ENCODE measurements at places on chromosomes 5 and 9.

GRCh38 chr5:136036293-136036911 is 7.6 kb downstream of the TGFBI start:
- DNase-seq: no peak

- no peak for DNase-seq
Observed at GRCh38 chr9:136023410-136024225, 62.4 kb upstream of the UBAC1 start.

DNA sequence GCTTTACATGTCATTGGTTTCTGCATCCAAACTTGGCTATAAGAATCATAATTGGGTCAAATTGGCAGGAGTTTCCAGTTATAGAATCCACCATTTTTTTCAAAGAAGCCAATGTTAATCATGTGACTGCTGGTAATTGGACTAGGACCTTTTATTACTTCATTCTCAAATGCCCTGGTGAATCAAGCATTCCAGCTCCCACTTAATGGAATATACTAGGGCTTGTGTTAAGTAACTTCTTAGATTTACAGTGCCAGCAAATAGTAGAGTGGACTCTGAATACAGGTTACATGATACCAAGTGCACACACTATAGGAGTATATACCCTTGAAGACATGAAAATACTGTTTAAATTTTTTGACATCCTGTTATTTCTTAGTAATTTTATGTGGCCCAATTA is 96.7 kb downstream of the NUDT12 start:
- no peak for DNase-seq

DNA sequence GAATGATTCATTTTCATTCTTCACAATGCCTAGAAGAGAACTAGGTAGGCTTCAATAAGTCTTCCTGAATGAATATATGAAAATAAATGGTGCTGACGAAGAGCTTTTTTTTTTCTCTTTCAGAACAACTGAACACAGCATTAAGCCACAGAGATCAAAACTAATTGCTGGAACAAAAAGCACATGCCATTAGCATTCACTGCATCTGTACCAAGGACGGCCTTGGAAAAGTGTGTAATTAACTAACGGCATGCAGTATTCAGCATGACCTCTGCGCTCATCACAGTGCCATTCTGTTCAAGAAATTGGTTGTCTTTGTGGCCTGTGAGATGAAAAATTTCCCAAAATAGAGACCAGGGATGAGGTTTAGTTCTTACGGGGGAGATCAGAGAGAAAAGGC is 99.3 kb downstream of the NUDT12 start:
- DNase-seq: no peak

- peak; percentile 14 for DNase-seq
Observed at GRCh38 chr5:174311531-174312269, 266.2 kb downstream of the NSG2 start.

DNA sequence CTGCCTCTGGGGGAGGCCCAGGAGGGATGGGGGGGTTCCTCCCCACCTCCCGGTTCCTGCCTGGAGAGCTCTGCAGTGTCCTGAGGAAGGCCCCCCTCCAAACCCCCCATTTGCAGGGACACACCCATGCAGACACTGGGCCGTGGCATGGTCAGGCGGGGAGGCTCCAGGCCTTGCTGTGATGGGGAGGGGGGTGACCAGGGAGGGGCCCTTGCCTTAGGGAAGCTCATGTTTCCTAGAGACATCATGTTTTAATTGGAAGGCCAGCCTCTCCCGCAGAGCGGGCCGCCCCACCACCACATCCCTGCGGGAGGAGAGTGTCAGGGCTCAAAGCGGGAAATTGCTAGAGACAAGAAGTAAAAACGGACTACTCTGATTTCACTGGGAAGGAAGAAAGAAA is 12.0 kb downstream of the PRRX2 start:
- DNase-seq: no peak

DNA sequence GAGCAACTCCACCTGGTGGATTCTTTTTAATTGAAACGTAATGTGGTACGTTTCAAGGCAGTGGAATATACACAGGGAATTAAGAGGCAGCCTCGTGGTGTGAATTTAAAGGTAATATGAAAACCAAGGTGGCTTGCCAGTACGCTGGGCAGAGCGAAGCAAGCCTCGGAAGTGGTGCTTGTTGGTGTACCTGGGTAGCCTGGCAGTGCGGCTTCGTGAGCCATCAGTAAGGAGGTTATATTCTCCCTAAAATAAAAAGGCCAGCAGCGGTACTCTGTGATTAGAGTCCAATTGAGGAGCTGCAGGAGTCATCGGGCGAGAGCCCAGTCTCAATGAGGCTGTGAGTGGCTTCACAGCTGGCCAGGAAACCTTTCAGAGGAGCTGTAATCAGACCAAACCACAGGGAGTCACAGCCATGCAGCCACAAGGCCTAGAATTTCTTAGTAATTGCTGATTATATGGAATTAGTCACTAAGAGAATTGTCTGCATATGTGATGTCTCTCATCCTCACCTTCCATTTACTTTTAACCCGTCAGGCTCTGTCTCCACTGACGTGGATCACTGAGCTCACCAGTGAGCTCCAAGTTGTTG is 57.7 kb downstream of the DCP2 start:
- no peak for DNase-seq

DNA sequence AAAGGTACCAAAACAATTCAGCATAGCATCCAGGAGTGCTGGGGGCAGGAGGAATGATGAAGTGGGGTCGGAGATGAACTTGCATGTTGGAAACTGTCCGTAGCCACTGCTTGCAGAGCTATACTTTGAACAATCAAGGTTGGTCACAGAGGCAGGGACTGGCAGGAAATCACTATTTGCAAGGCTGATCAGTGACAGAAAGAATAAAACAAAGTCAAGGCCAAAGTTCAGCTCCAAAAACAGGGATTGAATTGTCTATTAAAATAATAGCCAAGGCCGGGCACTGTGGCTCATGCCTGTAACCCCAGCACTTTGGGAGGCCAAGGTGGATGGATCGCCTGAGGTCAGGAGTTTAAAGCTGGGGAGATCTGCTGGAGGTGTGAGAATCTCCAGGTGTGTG is 18.7 kb upstream of the SPRY4 start:
- no peak for DNase-seq

- DNase-seq: no peak
Observed at GRCh38 chr5:6631441-6631840, 1.4 kb downstream of the NSUN2 start.

GRCh38 chr5:169003721-169004541 is 297.0 kb downstream of the SLIT3 start:
- no peak for DNase-seq

GRCh38 chr5:127409921-127410675 is 107.3 kb upstream of the PRRC1 start:
- DNase-seq: no peak

GRCh38 chr5:92147266-92147665 is 764.1 kb upstream of the ARRDC3 start:
- no peak for DNase-seq

GRCh38 chr5:157030692-157031091 is 28.2 kb downstream of the HAVCR1 start:
- no peak for DNase-seq

GRCh38 chr5:89817841-89818240 is 591.7 kb downstream of the CETN3 start:
- no peak for DNase-seq

- DNase-seq: peak; percentile 96
Observed at GRCh38 chr5:131496400-131496713, 138.7 kb downstream of the RAPGEF6 start.

DNA sequence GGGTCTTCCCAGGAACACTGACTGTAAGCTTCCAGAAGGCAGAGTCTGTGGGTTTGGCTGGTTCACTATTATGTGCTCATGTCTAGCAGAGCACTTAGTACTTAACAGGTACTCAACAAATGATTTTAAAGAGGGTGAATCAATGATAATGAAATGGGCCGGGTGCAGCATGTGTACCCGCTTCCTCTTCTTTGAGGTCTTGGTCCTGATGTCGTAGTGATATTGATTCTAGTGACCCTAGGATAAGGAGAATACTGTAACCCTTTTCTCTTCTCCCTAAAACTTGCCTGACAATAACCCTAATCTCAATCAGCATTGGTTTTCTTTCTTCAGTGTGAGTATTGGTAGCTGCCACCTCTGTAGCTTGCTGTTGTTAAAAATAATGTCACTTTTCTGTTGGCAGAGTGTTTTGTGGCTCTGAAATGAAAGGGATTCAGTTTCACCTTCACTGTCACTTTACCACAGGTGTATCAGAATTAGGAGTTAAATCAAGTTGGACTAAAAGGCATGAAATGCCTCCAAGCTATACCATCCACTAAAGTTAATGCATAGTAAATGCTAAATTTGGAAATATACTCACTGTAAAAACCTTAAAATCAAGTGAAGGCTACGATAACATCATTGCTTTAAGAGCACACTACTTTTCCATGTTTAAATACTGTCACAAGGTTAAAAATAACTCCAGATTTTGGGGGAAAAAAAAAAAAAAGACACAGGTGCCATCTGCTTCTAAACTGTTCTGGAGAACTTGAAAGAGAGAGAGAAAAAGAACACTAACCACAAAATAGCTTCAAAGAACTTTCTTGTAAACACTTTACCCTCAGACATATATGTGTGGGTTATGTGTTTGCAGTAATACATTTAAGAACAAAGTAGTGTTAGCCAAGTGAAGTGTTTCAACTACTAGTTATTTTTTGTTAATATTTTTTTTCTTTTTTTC is 6.0 kb downstream of the CAMK4 start:
- no peak for DNase-seq

DNA sequence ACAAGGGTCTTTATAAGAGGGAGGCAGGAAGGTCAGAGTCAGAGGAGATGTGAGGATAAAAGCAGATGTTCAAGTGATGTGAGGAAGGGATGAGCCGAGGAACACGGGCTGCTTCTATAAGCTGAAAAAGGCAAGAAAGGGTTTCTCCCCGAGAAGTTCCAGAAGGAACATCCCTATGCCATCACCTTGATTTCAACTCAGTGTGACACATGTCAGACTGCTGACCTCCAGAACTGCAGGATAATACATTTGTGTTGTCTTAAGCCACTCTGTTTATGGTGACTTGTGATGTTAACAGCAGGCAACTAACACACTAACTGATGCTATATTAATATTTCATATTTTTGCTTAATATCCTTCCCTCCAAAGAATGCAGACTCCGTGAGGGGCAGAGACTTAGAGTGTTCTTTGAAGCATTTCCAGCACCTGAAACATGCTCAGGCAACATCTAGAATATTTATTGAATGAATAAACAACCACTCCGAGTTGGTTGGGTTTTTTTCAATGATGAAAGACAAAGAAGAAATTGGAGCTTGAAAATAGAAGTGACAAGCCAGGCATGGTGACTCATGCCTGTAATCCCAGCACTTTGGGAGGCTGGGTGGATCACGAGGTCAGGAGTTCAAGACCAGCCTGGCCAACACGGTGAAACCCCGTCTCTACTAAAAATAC is 77.6 kb upstream of the ADRA1B start:
- no peak for DNase-seq

- DNase-seq: no peak
Observed at GRCh38 chr5:57476601-57477056, 6.0 kb downstream of the ACTBL2 start.

GRCh38 chr5:170743876-170744212 is 39.7 kb upstream of the GABRP start:
- no peak for DNase-seq

DNA sequence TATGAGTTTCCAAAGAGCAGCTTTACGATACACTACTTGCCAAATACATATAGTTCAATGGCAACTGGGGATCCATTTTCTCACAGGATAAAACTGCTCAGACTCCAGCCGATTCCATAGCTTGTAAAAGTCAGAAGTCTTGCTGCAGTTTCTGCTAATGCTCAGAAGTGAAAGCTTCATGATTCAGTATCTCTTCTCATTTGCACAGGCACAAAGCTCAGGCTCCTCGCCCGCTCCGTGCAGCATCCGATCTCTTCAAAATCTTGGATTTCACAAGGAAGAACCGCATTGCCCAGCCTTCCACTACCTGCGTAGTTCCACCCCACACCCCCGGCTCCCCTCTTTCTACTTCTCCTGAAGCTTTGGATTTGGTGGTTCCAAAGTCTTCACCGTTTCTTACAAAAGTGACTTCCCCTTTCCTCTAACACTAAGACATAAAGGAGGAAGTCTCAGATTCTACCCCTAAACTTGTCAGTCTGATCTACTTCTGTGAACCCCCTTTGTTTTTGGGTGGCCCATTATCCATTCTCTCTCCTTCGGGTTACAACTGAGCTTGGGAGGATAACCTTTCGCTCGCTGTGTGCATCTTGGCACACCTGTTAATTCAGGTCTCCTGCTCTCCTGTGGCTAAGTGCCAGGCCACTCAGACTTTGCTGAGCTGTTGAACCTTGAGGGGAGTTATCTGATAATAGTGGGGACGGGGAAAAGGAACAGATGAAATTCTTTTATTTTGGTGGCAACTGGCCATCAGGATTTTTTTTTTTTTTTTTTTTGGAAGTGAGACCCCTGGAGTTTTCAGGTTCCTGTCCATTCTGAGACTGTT is 194.1 kb downstream of the GNA14 start:
- no peak for DNase-seq

DNA sequence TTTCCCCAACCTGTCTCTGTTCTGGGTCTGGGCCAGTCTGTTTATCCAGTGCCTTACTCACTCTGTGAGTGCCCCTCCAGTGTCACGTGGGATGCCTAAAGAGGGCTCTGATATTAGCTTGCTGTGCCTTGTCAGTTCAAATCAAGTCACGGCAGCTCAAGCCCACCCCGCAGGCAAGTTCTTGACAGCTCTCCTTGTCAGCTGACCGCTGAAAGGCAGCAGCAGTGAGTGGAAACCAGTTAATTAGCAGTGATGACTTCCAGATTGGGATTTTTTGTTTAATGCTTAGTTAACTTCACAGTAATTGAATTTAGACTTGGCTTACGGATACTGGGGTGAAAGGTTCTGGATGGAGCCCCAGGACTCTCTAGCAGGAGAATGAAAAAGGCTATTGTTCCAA is 210.1 kb downstream of the PSAT1 start:
- DNase-seq: no peak

DNA sequence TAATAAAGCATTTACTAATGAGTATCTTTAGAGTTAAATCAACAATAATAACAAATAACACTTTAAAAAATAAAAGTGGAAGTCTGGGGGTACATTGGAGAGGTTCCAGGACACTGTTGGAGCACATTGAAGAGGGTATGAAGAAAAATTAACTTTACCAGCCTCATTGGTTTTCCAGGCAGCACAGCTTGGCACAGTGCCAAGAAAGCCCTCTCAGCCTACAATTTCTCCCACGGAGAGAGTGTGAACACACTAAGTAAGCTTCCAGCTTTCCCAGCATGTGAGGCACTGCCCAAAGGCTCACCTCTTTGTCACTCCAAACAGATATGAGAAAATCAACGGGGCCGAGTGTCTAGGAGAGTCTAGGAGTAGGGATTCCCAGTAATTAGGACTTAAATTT is 1912.8 kb upstream of the NUDT12 start:
- DNase-seq: no peak

DNA sequence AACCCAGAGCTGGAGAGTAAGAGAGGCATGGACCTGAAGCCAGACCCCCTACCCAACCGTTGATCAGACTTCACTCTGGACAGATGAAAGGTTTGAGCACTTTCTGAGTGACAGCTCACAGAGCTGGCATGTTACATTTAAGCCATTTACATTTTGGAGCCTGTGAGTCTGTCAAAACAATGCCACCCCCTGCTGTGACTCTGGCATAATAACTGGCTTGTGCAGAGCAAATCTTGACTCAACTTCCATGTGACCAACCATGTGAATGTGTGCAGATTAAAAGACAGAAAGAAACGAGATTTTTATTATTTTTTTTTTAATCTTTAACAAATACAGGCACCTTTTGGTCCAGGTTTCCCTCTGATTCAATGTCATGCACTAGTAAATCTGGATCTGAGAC is 48.5 kb downstream of the MFAP3 start:
- no peak for DNase-seq

- DNase-seq: no peak
Observed at GRCh38 chr9:131584858-131585257, 39.5 kb downstream of the PRRT1B start.

GRCh38 chr9:134192311-134192950 is 28.1 kb upstream of the RNU6ATAC start:
- no peak for DNase-seq

- DNase-seq: no peak
Observed at GRCh38 chr9:125302241-125302640, 40.6 kb downstream of the GAPVD1 start.

All from SHP77 treated with DMSO at 0.1 percent for 48 hours (cell line).